Neural crest cell (in vitro differentiated cells): ENCODE measurements at places on chromosomes 2 and 18. TPM values are rescaled to one million over a fixed set of nuclear protein-coding genes. Genes with fewer than 3 reads are reported as not detected.

DNA sequence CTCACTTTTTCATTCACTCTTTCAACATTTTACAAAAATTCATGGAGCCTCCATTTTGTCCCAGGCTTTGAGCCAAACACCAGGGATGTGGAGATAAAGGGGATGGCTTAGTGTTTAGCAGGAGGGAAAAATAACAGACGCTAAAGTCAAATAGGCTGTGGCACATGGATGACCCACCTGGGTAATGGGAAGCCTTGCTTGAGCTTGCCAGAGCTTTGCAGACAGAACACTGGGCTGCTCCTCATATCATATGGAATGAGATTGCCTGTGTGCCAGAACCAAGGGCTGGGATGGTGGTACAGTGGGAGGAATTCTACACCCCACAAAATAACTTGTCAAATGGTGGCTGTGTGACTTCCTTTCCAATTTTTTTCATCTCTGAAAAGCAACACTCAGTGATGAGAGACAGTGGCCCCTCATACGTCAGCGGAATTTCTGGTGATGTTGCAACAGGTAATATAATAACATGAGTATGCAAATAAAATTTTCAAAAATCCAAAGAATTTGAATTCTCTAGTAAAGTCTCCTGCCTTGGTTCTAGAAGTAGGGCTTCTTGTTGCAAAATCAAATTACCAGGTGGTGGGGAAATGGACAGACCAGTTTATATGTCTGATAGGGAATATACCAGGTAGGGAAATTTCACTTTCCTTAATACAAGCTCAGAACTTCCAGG lies 252.9 kb downstream of the CLIP4 start:
- DNase-seq = no peak
- H3K4me1 ChIP-seq = peaks cover 10% of the 10 kb centered on the region
- peaks cover 5% of the 10 kb centered on the region for H3K27me3 ChIP-seq

DNA sequence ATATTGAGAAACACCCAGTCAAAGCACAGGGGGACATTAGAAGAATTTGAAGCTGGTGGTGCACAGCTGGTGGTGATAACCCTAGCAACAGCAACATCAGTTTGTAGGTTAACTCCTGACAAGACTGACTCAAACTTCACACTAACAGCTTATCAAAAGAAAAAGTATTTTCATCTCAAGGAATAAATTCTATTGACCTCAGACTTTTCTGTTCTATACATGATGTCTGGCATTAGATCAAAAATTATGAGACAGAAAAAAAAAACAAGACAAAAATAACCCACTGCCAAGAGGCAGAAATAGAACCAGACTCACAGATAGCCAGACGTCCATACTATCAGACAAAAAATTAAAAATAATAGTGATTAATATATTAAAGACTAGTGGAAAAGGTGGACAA lies 126.1 kb downstream of the COL6A3 start:
- H3K27me3 ChIP-seq = peaks cover 2% of the 10 kb centered on the region
- no peak for DNase-seq
- no peaks in the 10 kb centered on the region for H3K36me3 ChIP-seq
- H3K4me1 ChIP-seq = peaks cover 8% of the 10 kb centered on the region
- no peak overlapping the region for H3K27ac ChIP-seq

GRCh38 chr18:34978533-34978893 lies 62.7 kb upstream of the MAPRE2 start:
- H3K4me3 ChIP-seq = peak overlapping the region; percentile 94
- no peaks in the 10 kb centered on the region for H3K36me3 ChIP-seq
- no peak for DNase-seq
- peaks cover 28% of the 10 kb centered on the region for H3K4me1 ChIP-seq
- peak overlapping the region; percentile 4 for H3K27ac ChIP-seq

DNA sequence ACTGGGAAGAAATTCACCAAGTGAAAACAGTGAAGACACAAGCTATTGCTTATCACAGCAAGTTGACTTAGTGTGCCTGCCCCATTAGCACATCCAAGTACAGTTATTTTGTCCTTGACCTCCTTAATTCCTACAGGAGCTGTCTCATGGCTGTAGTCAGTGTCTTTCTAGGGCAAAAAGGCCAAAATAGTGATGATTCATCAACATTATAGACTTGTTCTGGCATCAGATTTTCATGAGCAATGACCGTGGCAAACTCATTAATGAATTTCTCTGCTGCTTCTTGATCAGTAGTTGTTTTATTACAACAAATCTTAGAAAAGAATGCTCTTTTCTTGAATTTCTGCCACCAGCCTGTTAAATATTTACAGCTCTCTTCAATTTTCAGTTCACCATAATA lies 1169.3 kb upstream of the DDX18 start:
- no peak overlapping the region for H3K27ac ChIP-seq
- H3K36me3 ChIP-seq = no peaks in the 10 kb centered on the region
- H3K4me3 ChIP-seq = no peak overlapping the region
- H3K4me1 ChIP-seq = no peaks in the 10 kb centered on the region
- no peak for DNase-seq

GRCh38 chr2:110993557-110994231 lies 127.0 kb upstream of the BCL2L11 start:
- no peaks in the 10 kb centered on the region for H3K27me3 ChIP-seq
- no peak overlapping the region for H3K27ac ChIP-seq
- H3K4me1 ChIP-seq = peaks cover 5% of the 10 kb centered on the region
- H3K36me3 ChIP-seq = peaks cover 2% of the 10 kb centered on the region

- DNase-seq = no peak
- H3K4me3 ChIP-seq = no peak overlapping the region
- H3K27ac ChIP-seq = no peak overlapping the region
- no peaks in the 10 kb centered on the region for H3K27me3 ChIP-seq
Observed at GRCh38 chr2:161045726-161046125, 114.5 kb upstream of the TANK start.

NAT8 gene
- total RNA-seq = not detected in 2 replicates

LRP1B gene
- total RNA-seq = 0.54 and 1.5 TPM in 2 replicates
